ENCODE measurements at places on chromosomes 2 and 18.
A peak's percentile ranks its signal among the peaks of the same experiment; 100 is the strongest.

- DNase-seq: peak; percentile 81
Measured at GRCh38 chr2:32832821-32833220, 113.9 kb upstream of the LTBP1 start.

- DNase-seq: peak; percentile 27
Measured at GRCh38 chr2:45178359-45178758, 169.1 kb upstream of the SIX2 start.

- no peak for DNase-seq
Measured at GRCh38 chr2:241070361-241070760, 31.7 kb downstream of the MTERF4 start.

DNA sequence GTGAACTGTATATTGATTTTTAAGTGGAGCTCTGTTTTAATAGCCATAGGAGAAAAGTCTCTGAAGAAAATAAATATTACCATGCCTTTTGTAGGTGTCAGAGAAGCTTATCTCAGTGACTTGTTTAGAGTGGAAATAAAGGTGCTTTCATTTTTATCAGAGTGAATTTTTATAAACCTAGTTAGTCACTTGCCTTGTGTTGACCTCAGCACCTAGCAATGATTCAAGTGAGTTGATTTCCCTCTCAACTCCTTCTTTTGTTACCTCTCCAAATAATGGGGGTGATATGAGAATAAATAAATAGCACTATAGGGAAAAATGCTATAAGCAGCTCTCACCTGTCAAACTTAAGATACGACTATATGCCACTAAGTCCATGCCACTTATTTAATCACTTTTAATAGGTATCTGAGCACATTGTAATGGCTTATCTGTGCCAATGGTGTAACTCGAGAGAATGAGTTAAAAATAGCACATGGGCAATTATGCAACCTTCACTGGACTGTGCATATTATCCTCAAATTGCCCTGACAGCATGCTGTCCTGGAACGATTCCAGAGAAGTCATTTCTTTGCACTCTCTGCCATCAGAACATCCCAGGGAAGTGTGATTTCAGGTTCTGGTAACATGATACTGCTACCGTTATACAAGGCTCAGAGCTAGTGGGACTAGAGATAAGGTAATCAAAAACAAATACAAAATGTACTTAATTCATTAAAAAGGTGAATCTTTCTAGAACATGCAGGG lies 290.8 kb downstream of the CCDC85A start:
- DNase-seq: no peak

Measured in fibroblast of skin of back (primary cell).